ENCODE measurements at places on chromosomes 13 and 19. TPM values are rescaled to one million over a fixed set of nuclear protein-coding genes. Genes with fewer than 3 reads are reported as not detected.

DNA sequence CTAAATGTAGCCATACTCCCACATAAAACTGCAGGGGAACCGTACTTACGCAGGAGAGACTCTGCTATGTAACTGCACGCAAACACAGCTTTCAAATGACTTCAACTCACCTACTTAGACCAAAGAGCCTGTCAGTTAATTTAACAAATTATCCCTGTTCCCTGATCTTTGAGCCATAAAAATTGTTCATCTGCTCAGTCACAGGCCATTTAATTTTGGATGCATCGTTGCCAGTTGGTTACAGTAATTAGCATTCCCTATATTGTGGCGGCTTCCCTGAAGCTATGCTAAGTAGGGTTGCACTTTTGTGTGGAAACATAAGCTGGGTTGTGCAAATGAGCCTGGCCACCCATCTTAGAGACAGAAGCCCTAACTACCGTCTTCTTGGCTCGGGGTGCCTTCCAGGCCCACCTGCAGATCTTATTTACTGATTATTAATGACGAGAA is 21.2 kb upstream of the OBI1 start:
- no peak for DNase-seq

- DNase-seq, result no peak
These were observed 21.8 kb upstream of the PLAUR start for GRCh38 chr19:43691755-43692154.

- no peak for DNase-seq
These were observed 108.2 kb downstream of the EDNRB start for GRCh38 chr13:77810430-77810829.

DNA sequence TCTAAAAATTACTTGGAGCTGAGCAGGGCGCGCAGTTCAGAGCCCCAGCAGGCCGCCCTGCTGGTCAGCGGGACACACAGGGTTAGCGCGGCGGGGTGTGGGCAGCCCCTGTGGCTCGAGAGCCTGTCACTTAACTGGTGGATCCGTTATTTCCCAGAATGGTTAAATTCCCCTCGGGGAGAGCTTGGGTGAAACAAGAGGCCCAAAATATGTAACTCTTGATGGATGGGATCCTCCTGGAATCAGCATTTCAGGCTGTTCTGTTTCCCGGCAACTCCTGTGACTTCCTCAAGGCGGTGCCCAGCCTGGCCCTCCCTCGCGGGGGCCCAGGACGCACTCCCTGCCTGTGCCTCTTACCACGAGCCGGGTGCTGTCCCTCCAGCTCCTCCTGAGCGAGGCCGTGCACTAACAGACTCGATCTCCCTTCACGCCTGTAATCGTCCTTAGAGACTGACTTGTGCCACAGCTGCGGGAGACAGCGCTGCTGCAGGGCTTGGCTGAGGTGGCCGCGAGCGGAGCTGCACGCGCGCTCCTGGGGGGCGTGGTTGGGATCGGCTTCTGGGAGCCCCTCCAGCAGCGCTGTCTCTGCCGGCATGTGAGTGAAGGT is 9.7 kb downstream of the PTBP1 start:
- DNase-seq, result no peak

GRCh38 chr13:97274829-97275649 is 52.9 kb downstream of the MBNL2 start:
- no peak for DNase-seq

The CPAMD8 gene
- 11.1 TPM for total RNA-seq

The ZNF610 gene
- 5.4 TPM for total RNA-seq

- DNase-seq, result peak; percentile 43
These were observed 1180.1 kb upstream of the ATXN8OS start for GRCh38 chr13:68927387-68928026.

DNA sequence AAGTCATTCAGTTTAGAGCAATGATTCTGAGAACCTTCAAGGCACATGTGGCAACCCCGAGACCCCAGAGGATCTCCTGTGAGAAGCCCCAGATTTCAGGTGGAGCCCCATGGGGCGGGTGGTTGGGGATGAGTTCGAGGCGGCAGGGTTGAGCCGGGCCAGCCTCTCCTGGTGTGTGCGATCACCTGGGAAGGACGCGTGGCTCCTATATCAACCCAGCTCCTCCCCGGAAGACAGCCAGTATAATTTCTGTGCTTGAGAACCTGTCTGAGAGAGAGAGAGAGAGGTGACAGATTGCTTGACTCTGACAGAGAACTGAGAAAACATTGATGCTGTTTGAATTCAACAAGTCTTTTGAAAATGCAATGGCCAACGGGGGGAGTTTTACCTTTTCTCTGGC is 89.0 kb downstream of the TEX29 start:
- no peak for DNase-seq

The ZNF208 gene
- total RNA-seq, result not detected

DNA sequence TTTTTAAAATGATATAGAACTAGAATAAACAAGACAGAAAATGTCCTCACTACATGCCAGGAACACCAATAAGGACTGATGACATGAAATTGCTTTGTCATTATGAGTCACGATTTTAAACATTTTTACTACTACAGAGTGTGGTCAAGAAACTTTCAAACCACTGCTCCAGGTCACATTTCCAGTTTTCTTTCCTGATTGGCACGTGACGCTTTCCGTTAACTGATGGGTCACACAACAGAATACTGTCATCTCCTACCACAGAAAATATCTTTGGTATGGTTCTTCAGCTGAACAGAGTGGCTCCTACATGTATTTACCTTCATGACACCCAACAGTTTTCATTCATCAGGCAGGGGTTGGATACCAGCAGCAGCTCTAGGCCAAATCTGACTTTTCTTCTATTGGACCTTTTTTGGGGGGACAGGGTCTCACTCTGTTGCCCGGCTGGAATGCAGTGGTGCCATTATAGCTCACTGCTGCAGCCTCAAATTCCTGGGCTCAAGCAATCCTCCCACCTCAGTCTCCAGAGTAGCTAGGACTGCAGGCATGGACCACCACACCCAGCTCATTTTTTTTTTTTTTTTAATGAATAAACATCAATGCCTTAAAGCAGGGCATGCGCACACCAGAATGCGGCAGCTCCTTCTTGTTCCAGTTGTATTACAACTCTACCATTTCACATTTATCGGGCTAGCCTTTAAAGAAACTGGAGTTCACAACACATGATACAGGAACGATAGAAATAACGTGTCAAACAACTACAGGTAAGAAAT is 147.4 kb downstream of the RNF17 start:
- no peak for DNase-seq

The FFAR1 gene
- not detected for total RNA-seq

DNA sequence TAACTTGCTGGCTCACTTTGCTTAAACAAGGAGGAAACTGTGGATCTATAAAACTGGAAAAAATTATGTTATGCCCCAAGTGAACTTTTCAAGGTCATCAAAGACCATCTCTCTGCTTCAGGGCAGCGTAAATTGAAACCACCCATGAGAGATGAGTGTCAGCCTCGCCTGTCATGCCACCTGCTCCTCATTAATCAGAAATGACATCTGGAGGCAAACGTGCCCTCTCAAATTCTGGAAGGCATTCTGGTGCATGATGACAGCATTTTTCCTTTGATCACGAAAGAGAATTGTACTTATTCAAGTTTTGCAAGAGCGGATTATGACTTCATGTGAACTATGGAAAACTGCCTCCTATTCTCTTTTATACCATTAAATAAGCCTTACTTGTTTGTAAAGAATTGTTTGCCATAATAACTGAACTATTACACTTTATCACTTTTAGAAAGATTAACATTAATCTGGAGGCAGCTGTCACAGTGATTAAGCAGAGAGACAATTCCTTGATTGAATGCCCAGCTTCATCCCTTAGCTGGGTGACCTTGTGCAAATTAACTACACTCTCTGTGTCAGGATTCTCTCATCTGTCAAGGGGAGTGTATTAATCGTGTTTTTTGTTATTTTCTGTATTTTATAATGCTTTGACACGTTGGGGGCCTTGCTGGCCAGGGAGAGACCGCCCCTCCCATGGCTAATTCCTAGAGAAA is 17.0 kb upstream of the SACS start:
- DNase-seq, result no peak

The SULT2A1 gene
- not detected for total RNA-seq

GRCh38 chr19:58345558-58345957 is 7.7 kb downstream of the A1BG start:
- no peak for DNase-seq

DNA sequence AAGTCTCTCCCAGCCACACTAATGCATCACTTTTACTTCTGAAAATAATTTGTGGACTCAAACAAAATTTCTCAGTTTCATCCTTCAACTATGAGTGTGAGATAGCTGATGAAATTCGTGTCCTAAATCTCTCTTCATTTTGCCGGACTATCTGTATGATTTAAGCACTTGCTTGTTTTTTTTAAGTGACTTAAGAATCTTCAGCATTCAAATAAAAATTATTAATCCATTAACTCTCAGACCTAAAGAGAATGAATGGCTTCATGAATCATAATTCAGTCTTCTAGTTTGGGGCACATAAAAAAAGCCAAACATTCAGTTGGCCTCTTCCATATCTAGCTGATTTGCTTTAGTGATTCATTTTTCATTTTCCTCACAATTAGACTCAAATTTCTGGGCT is 579.5 kb downstream of the DCT start:
- DNase-seq, result no peak

The HS6ST3 gene
- total RNA-seq, result 1.2 TPM

The DNAAF3 gene
- 5.7 TPM for total RNA-seq

DNA sequence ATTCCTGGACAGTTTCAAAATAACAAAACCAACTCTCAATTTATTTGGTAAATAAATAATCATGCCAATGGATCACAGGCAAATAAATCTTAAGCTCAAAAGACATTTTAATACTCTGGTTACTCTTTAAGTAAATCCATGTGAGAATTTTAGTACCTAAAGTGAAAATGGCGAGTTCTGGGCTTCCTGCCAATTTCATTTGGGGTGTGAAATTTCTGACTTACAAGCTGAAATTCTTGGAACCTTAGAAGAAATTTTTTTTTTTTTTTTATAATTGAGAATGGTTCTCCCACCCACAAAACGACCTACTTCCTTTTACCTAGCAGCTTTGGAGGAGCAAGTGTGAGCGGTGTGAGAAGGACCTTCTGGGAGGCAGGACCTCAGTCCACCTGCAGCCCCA is 354.5 kb upstream of the NBEA start:
- DNase-seq, result no peak

GRCh38 chr19:29724102-29724641 is 9.1 kb upstream of the C19orf12 start:
- DNase-seq, result peak; percentile 73

The TEKTIP1 gene
- 1.1 TPM for total RNA-seq

DNA sequence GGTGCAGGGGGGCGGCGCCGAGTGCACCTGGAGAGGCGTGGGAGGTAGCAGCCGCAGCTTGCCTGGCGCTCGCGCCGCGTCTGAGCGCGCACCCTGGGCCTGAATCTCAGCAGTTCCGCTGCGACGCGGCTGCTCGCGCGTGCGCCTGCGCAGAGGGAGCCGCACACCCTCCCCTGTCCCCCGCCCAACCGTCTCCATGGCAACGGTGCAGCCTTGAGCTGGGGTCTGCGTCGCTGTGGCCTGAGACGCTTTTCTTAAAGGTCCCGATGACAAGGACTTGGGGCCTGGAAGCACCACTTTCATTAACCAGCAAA is at the start of gene PNMA8B:
Gene PNMA8B, minus strand, starts transcription at position 82 of the 314 bp plus-strand sequence. CDS start 402 bp downstream, outside the sequence.
- peak; percentile 78 for DNase-seq

The SLC27A5 gene
- total RNA-seq, result 25.1 TPM

The TUBB4A gene
- total RNA-seq, result 30.4 TPM

- DNase-seq, result no peak
These were observed 4.0 kb upstream of the PRAM1 start for GRCh38 chr19:8506402-8506957.

- no peak for DNase-seq
These were observed at the start of gene WDR87 for GRCh38 chr19:37905946-37906868. WDR87 (minus strand) TSS chr19:37906594; CDS start chr19:37898239, 8,355 bp downstream.

DNA sequence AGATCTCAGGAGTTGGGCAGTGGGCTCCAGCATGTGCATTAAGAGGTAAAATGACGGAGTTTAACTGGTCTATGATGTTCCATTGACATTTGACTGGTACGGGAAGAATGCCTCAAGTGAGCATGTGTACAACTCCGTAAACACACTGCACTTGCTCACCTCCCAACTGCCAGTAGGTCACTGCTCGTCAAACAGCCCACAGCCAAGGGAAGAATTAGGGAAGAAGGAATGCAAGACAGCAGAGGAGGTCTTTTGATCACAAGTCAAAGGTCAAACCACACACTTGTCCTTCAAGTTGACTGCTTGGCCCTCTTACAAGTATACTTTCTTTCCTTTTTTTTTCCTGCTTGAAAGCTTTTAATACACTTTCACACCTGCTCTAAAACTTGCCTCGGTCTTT is 236.7 kb downstream of the B3GLCT start:
- no peak for DNase-seq

GRCh38 chr13:20814224-20814910 is 40.6 kb upstream of the EEF1AKMT1 start:
- no peak for DNase-seq

The DCT gene
- total RNA-seq, result not detected

The CLIP3 gene
- total RNA-seq, result 33.7 TPM

The CPB2 gene
- not detected for total RNA-seq

The SIAH3 gene
- 0.15 TPM for total RNA-seq

GRCh38 chr19:19547674-19548336 is 9.7 kb downstream of the CILP2 start:
- no peak for DNase-seq

The ETV2 gene
- total RNA-seq, result 0.88 TPM

- no peak for DNase-seq
These were observed 1.7 kb downstream of the KLF5 start for GRCh38 chr13:73060251-73061160.

DNA sequence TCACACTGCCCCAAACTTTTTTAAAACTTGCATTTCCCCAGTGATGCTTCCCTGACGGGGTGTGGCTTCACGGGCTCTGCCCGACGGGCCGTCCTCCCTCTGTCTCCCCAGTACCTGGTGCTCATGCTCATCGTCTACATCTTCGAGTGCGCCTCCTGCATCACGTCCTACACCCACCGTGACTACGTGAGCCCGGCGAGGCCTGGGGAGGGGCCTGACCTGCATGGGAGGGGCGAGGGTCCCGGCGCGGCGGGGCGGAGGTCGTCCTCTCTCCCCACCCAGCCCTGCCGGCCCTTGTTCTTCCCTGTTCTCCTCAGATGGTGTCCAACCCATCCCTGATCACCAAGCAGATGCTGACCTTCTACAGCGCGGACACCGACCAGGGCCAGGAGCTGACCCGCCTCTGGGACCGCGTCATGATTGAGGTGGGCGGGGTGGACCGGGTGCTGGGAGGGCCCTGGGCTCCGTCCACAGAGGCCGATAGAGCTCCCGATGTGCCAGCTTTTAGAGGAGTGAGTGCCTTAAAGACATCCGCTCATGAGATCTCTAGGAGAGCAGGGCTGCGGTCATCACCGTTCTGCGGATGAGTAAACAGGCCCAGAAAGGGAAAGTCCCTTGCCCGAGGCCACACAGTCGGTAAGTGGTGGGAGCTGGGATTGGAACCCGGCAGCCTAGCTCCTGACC is 6.9 kb downstream of the UPK1A start:
- peak; percentile 89 for DNase-seq

DNA sequence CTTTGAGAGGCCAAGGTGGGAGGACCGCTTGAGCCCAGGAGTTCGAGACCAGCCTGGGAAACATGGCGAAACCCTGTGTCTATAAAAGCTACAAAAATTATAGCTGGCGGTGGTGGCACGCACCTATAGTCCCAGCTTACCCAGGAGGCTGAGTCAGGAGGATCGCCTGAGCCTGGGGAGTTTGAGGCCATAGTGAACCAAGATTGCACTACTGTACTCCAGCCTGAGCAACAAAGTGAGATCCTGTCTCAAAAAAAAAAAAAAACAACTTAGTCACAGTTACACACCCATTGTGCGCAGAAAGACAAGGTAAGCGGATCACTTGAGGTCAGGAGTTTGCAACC is 728 bp upstream of the DENND1C start:
- DNase-seq, result no peak

GRCh38 chr19:45184115-45184514 is 5.5 kb downstream of the BLOC1S3 start:
- no peak for DNase-seq

GRCh38 chr13:98839856-98840769 is 87.6 kb upstream of the SLC15A1 start:
- peak; percentile 54 for DNase-seq

The KCNJ14 gene
- total RNA-seq, result 1.0 TPM

Measured in H1 (cell line).